ENCODE measurements at places on chromosomes 2 and 18.

DNA sequence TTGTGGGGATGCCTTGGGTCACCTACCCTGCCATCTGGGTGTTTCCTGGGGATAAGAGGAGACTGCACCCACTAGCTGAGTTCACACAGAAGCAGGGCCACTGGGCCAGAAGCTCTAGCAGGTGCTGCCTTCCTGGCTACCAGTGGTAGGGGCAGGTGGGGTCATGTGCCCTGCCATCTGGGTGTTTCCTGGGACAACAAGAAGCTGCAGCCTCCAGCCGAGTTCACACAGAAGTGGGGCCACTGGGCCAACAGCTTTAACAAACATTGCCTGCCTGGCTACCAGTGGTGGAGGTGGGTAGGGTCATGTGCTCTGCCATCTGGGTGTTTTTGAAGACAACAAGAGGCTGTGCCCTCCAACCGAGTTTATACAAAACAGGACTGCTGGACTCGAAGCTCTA, 282.2 kb upstream of the SYT4 start:
- no peak for DNase-seq

DNA sequence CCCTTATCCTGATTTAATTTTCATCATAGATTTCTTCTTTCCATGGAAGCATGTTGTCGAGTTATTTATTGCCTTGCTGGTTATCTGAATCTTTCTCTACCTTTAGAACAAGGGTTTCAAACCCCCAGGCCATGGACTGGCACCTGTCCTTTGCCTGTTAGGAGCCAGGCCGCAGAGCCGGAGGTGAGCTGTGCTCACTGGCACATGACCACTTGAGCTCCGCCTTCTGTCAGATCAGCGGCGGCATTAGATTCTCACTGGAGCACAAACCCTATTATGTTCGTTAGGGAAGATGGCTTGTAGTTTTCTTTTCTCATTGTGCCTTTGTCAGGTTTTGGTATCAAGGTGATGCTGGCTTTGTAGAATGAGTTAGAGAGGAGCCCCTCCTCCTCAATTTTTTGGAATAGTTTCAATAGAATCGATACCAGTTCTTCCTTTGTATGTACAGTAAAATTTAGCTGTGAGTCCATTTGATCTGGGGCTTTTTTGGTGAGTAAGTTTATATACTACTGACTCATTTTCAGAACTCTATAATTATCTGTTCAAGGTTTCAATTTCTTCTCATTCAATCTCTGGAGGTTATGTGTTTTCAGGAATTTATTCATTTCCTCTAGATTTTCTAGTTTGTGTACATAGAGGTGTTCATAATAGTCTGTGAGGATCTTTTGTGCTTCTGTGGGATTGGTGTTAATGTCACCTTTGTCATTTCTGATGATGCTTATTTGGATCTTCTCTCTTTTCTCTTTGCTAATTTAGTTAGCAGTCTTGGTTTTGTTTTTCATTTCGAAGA, 668.0 kb upstream of the FAM98A start:
- DNase-seq = no peak

- no peak for DNase-seq
Observed at GRCh38 chr2:100785626-100786296, 34.2 kb upstream of the NPAS2 start.

GRCh38 chr2:102063487-102063911, 71.7 kb downstream of the IL1R2 start:
- no peak for DNase-seq

DNA sequence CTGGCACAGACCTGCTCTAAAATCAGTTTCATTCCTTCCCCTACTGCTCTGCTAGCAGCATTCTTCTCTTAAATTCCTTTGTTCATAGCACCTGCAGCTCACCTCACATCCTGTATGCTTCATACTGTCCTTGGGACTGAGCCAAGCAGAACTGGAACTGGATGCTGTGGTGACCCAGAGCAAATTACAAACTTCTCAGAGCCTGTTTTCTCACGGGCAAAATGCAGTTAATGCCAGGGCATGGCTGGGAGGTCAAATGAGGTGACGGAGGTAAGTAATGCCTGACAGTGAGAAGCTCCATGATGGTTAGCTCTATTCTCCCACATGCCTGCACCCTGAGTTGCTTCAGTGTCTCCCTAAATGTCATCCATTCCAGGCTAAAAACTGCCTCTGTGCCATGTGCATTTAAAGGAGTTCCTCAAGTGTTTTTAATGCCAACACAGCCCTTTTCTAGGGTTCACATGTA, 29.7 kb downstream of the C2orf42 start:
- no peak for DNase-seq

DNA sequence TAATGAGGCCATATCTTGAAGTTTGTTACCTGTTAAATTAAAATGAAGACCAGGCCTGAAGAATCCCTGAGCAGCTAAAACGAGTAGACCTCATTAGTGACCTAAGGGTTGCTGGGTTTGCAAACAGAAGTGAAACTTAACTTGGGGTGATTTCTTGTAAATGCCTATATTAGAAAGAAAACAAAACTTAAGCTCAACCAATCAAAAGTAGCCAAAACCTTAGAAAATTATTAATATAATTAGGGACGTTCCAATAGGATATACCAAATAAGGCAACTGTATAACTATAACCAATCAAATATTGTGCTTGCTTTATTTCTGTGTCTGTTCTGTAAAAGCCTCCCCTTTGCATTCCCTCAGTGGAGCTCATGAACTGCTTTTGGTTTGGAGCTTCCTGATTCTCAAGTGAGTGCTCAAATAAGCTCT, 137.9 kb upstream of the VRK2 start:
- no peak for DNase-seq

DNA sequence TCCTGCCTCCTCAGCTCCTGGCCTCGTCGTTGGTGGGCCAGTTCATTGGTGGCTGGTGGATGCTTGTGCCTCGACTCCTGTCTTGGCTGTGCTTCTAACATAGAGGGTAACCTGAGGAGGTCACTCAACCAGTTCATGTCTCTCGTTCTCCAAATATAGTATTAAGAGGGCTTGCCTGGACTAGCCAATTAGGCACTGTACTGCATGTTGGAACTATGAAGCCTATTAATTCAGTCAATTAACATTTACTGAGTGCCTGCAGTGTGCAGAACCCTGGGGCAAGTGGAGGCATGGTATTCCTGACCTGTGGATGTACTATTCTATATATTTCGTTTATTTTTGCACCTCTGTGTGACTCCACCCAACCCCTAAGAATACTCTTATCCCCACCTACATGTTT, 89.9 kb upstream of the PELI1 start:
- no peak for DNase-seq

DNA sequence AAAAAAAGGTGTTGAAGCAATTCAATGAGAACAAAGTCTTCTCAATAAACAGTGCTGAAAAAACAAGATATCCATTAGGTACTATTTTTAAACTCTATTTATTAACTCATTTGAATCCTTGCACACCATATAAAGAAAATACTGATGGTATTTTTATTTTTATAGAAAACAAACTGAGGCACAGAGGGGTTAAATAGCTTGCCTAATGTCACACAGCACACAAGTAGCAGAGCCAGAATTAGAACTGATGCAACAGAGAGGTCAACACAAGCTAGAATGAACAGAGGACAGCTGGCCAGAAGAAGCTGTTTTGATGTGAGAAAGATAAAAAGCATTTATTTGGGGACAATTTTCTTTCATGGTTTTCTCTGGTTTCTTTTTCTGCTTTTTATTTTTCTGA, 99.4 kb upstream of the RGPD4 start:
- no peak for DNase-seq

- DNase-seq = no peak
Observed at GRCh38 chr18:45621061-45621511, 5.8 kb downstream of the SLC14A2 start.

DNA sequence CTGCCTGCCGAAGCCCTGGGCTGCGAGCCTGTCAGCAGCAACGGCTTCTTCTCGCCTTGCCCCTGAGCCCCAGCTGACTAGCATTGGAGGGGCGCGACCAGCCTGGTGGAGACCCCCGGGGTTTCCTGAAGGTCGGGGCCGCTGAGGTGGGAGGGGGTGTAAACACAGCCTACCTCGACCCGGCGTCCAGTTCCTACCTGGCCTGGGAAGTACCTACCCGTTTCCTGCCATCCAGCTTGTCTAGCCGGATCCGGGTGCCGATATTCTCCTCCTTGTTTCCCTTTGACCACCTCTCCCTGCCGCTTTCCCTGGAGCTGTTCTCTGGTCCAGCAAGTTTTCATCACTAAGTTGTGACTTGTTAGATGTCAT, 511 bp downstream of the MOB4 start:
- no peak for DNase-seq

- DNase-seq = no peak
Observed at GRCh38 chr18:57446322-57446721, 11.1 kb downstream of the ONECUT2 start.

DNA sequence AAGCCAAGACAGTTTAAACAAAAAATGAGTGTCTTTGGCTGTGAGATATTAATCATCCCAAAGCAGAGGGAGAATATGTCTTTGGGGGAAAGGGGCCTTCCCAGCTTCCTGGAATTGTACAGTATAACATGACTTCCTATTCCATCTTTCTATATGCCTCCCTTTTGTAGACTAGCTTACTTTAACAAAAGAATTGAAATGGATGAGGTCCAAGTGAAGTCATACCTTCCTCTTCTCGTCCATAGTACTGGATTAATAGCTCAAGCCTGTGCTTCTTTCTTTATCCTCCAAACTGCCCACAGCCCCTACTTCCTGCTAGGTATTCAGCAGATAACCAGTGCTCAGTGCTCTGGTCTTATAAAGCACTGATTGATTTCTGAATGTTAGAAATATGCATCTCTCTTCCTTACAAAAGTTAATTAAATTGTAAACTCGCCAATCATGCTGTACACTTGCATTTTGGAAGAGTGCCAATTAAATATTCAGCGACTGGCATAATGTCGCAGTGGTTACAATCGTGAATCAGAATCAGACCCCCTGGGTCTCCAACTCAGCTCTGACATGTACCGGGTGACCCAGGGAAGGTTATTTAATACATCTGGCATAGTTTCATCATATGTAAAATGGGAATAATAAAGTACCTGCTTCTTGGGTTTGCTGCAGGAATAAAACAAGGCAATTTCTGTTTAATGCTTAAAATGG, 325.1 kb downstream of the RND3 start:
- no peak for DNase-seq

DNA sequence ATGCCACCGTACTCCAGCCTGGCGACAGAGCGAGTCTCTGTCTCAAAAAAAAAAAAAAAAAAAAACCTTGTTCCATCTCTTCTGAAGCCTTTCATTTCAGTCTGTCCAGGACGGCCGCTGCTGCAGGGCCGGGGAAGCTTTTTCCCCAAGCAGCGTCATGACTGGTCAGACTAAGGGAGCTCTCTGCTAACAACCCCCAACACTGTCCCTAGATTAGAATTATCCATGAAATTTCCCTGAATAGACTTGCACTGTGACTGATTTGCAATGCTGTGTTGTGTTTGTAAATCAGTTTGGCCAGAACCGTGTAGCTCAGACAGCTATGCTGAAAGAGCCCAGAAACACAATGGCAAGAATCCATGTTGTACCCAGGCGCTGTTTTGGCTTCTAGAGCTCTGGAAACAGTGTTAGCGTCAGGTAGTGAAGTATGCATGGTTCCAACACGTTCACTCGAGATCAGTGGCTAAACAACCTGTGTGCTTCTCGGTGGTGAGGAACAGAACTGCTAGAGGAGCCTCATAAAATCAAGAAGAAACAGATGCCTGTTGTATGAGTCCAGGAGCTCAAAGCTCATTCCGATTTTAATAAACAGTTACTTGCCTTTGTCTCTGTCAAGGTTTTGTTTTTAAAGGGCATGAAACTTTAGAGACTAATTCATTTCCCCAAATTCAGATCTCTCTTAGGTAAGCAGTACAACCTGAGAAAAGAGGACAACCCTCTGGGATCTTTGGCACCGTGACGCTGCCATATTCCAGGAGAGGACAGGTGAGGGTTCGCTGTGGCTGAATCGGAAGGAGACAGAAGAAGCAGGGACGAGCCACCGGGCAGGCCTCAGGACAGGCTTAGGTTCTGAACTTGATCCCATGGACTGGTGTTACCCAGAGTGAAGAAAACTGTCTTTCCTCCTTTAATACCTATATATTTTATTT, 43.5 kb downstream of the GORASP2 start:
- no peak for DNase-seq

GRCh38 chr2:228239207-228239906, 57.9 kb upstream of the SPHKAP start:
- DNase-seq = no peak

DNA sequence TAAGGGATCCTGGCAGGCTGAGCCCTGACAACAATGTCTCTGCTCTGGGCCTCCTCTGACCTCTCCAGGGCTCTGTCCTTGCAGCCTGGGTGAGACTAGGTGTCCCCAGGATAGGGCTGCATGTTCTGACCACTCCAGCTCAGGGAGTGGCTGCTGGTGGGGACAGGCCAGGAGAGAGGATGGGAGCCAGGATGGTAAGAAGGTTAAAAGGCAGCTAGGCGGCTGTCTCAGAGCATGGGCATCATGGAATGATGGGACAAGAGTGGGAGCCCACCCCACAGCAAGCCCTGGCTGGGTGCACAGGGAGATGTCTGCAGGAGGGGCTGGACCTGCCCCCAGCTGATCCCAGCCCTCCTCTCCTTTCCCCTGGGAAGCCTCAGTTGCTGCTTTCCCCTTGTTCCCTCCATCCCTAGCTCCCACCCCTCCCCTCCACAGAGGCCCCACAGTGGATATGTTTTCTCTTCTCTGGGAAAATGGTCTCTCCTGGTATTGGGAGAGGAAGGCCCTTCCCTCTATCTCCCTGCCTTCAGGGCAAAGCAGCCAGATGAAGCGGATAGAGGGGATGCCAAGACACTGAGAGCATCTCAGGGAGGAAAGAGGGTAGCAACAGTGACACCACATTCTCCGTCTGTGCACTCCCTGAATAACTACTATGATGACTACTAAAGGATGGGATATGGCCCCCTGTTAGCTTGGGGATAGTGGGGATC, 334.3 kb downstream of the DYSF start:
- DNase-seq = no peak

DNA sequence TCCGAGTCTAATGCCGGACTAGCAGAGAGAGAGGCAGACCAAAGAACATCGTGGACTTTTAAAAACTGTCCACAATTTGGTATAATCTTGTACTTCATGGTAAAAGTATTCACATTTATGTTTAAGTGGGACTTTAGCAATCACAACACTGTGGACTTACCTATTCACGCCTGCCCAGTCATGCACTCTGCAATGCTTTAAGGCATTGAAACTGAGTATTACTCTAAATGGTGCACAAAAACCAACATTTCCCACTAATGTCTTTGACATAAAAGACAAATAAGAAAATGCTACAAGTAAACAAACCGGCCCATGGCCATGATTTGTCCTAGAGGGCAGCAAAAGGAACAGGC, 91.3 kb downstream of the ACVR1 start:
- no peak for DNase-seq

DNA sequence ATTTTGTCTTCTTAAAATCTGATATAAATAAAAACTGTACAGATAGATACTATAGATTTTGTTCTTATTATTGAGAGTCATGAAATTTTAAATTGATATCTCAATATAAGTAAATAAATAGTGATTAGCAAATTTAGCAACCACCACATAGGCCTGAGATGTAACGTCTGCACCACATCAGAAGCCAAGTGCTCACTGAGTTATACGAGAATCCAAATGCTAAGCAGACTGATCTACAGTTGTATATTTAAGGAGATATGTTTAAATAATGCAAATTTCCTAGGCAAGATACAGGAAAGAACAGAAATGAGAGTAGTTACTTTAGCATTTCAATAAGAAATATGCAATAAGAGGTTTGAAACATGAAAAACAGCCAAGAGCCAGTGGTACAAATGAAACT, 85.2 kb upstream of the UNC80 start:
- no peak for DNase-seq

- no peak for DNase-seq
Observed at GRCh38 chr2:27771202-27771547, 344 bp upstream of the MRPL33 start.

Measured in iPS DF 6.9 (cell line).